ENCODE measurements at places on chromosomes 5 and 9.

DNA sequence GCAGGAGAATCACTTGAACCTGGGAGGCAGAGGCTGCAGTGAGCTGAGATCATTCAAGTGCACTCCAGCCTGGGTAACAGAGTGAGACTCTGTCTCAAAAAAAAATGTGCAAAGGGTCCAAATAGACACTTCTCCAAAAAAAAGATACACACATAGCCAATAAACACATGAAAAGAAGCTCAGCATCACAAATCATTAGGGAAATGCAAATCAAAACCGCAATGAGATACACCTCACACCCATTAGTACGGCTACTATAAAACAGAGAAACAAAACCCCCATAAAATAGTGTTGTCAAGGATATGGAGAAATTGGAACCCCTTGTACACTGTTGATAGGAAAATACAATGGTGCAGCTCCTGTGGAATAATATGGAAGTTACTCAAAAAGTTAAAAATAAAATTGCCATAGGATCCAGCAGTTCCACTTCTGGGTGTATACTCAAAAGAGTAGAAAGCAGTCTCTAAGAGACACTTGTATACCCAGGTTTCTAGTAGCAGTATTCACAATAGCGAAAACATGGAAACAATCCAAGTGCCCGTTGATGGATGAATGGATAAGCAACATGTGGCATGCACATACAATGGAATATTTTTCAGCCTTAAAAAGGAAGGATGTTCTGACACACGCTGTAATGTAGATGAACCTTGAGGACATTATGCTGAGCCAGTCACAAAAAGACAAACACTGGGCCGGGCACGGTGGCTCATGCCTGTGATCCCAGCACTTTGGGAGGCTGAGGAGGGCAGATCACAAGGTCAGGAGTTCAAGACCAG lies 57.2 kb upstream of the PPARGC1B start:
- no peak for DNase-seq

DNA sequence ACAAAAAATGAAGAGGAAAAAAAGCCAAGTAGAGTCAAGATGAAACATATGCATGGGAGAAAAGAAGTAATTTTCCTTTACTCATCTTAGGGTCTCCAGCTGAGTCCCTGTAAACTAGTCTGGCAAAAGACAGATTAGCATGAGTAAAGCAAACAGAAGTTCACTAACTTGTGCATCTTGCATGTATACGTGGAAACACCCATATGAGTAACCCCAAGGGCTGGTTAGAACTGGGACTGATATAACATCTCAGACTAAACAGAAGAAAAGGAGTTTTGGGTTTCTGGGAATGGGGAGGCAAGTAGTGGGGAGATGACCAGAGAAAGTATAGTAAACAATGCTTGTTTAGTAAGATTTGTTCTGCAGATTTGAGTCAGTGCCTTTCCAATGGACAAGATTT lies 20.1 kb upstream of the GLDC start:
- DNase-seq, result no peak

DNA sequence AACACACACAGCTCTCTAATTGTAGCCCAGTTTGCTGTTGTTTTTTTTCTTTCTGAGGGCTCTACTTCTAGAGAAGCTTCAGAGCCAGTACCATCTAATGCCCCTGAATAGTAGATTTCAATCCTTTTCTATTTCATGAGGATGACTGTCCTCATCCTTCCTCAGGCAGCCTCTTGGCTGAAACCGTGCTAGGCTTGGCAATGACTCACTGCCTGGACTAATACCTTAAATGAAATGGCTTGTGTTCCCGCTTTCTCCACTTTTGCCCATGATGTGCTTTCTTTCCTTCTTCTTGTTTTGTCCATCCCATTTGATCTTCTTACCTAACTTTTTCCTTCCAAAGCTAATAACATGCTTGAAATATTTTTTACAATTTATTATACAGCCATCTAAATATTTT lies 80.1 kb downstream of the ITGA1 start:
- peak; percentile 67 for DNase-seq

- DNase-seq, result peak; percentile 62
Measured at GRCh38 chr5:149268928-149269557, 2.6 kb upstream of the AFAP1L1 start.

GRCh38 chr5:178312880-178313282 lies 80.3 kb upstream of the PHYKPL start:
- no peak for DNase-seq

DNA sequence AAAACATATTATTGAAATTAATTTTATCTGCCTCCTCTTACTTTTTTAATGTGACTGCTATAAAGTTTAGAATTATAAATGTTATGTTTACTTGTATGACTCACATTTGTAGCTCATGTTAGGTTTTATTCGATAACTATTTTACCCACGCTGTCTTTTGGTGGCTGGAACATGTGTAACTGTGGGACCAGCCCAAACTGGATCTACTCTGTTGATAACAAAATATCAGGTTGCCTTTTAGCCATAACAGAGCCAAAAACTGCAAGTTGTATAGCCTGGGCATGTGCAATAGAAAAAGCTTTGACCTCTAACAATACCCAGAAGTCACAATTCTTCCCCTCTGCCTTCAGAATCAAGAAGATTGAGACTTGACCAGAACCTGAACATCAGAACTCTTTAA lies 356.5 kb downstream of the PRELID2 start:
- no peak for DNase-seq

DNA sequence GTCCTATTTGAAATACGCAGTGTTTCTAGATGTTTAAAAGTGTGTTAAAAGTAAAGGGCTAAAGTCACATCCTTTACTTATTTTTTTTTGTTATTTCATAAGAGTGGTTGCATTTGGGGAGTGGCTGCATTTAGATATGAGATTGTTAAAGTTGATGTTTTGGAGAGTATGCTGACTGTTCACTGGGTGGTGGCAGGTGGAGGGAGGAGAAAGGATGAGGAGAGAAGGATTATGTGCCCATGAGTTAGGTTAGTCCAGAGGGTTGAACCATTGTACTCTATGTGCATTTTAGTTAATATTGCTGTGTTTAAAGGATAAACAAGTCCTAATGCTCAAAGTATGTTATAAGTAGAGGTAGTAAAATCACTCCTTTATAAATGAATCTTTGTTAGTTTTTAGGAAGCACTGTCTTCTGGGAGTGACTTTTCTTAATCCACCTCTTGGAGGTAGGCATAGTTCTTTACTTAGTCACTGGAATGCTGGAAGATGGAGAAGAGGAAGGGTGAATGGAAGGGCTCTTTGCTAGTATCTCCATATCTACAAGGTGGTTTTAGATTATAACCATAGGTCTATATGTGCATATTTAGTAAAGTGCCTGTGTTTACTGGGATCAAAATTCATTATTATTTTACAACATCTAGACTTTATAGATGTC lies 332.3 kb downstream of the NPR3 start:
- DNase-seq, result no peak

GRCh38 chr9:3343671-3344070 lies 182.1 kb downstream of the RFX3 start:
- no peak for DNase-seq

DNA sequence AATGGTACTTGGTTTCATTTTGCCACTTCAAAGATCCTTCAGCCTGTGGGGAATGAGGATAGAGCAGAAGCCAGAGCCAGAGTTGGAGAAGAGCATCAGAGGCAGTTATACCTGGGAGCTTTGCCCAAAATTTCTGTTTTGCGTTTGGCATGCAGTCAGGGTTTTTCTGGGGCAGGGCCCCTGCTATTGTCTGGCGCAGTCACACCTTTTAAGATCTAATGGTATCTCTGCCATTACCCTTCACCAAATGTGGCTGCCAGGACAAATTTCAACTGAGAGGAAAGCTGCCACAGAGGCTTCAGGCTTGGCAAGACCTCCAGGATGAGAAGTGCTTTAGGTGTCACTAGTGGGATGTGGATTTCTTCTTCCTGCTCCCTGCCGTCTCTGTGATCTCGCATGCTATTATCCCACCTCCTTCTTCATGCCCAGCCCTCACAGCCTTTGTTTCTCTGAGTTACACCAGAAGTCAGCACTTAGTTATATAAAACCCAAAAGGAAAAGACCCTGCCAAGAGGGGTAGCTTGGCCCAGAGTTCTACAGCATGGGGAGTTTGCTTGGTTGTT lies 357.0 kb downstream of the TLE4 start:
- DNase-seq, result no peak

- DNase-seq, result no peak
Measured at GRCh38 chr5:14665101-14665822, 744 bp downstream of the OTULIN start.

GRCh38 chr5:137688210-137688840 lies 47.6 kb downstream of the KLHL3 start:
- DNase-seq, result no peak

- no peak for DNase-seq
Measured at GRCh38 chr5:53219610-53220009, 110.1 kb upstream of the MOCS2 start.

DNA sequence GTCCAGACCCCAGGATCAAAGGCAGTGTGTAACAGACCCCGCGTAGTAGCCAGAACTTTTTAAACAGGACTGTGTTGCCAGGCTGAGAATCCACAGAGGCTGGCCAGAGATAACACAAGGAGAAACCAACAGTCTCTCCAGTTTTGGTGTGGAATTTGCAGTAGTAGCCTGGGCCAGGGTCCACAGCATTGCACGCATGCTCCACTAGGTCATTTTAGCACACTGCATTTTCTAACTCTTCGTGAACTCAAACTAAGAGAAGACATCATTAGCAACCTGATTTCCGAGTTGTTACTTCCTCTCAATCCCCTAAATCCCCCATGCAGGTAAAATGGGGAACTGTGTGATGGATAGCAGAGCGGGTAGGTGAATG lies 119.6 kb downstream of the BOD1 start:
- no peak for DNase-seq

DNA sequence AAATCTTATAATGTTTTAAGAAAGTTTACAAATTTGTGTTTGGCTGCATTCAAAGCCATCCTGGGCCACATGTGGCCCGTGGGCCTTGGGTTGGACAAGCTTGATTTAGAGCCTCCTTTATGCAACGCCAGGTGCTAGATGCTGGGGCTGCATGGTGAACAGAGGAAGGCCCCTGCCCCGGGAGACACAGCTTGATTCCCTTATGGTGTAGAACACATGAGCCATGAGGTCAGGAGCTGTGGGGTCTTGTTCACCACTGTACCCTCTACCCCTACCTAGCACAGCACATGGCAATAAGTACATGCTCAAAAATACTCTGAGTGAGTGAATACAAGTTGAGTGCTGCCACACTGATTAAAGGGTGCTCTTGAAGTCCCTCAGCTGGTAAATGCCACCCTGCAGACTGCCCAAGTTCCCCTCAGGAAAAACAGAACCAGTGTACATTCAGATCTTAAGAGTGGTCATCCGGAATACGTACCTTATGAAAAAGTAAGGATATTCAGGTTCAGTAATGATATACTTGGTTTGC lies 71.9 kb downstream of the ARRDC3 start:
- DNase-seq, result no peak

GRCh38 chr9:136525207-136525606 lies 20.6 kb downstream of the NOTCH1 start:
- DNase-seq, result no peak

DNA sequence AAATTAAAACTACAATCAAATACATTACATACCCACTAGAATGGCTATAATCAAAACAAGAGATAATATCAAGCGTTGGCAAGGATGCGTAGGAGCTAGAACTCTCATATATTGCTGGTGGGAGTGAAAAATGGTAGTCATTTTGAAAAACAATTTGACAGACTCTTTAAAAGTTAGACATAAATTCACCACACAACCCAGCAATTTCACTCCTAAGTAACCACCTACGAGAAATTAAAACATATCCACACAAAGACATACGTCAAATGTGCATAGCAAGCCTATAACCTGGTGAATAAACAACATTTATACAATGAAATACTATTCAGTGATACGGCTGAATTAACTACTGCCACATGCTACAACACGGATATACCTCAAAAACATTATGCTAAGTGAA lies 44.7 kb downstream of the GKAP1 start:
- DNase-seq, result no peak

GRCh38 chr5:64019746-64020145 lies 57.5 kb upstream of the HTR1A start:
- no peak for DNase-seq

DNA sequence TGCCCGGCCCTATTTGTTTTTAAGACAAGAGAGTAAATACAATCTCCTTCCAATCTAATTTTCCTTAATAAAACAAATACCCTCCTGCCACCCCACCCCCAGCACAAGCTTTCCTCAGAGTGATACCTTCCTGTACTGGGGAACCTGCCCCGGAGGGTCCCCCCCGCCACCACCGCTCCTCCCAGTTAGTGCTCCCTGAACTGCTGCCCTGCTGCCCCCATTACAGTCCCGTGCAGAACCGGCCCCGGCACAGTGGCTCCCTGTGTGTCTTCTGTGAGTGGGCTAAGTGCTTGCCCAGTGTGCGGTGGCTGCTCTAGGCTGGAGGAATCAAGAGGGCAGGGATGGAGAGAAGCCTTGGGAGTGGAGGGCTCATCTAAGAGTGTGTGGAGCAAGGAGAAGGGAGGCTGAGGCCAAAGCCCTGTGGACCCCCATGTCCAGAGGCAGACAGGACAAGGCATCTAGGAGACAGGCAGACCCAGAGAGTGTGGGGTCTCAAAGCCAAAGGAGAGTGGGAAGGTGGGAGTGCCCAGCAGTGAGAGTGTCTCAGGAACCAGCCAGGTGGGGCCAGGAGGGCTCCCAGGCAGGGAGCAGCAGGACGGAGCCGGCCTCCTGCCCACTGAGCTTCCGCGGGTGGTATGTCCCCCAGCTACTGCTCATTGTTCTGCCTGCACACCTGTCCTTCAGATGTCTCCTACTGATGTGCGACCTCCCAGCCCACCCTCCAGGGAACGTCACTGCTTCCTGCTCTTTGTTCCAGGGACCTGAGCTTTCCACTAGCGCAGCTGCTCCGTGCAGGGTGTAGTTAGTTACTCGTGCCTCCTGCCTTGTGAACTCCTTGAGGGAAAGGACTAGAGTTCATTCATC lies 129.0 kb downstream of the DAB2IP start:
- no peak for DNase-seq

- no peak for DNase-seq
Measured at GRCh38 chr5:92942762-92943161, 638.3 kb downstream of the NR2F1-AS1 start.

GRCh38 chr9:135619599-135619886 lies 19.8 kb downstream of the GLT6D1 start:
- no peak for DNase-seq

DNA sequence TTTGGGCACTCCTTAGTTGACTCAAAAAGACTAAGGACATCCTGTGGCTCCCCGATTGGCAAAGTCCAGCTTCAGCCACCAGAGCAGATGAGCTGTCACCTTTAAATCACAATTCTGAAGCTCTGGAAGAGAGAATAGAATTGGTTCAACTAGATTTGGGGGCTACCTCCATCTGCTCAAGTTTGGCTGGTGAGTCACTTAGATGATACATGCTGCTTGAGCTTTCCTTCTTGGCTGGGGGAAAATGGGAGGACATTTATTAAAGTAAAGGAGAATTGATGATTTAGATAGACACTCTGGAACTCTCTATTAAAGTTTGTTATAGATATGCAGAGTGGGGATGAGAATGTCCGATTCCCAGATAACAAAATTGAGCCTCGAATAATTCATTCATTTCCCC lies 30.0 kb upstream of the GRIA1 start:
- DNase-seq, result no peak

All from amniotic epithelial cell (primary cell).